Suppressor macrophage (primary cell): ENCODE measurements at places on chromosomes 5 and 9.

DNA sequence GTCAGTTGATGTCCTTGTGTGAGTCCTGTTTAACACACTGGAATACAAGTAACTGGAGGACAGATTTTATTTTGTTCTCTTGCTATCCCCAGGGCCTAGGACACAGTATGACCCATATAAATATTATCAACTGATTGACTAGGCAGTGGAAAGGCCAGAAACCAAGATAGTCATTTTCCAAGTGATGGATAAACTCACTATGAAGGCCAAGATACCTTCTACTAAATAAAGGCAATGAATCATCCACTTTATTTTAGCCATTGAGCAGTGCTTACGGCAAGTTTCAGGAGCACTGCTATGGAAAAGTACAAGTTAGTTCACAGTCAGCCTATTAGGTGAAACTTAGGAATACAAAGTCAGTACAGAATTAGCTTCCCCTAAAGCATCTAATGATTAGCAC, 153.2 kb downstream of the SEMA5A start:
- DNase-seq, result no peak

GRCh38 chr5:98602534-98603112, 170.8 kb upstream of the RGMB start:
- DNase-seq, result no peak

- DNase-seq, result no peak
These were observed 106.8 kb upstream of the FBN2 start for GRCh38 chr5:128644863-128645262.

DNA sequence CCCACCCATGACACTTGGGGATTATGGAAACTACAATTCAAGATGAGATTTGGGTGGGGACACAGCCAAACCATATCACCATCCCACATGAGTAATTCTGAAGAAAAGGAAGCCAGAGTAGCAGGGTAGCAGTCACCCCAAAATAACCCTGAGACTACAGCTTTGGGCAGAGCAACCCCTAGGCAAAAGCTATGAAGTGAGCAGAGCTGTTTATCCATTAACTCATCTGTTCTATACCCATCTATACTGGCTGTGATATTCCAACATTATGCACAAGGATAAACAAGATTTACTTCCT, 12.3 kb upstream of the REEP5 start:
- no peak for DNase-seq

DNA sequence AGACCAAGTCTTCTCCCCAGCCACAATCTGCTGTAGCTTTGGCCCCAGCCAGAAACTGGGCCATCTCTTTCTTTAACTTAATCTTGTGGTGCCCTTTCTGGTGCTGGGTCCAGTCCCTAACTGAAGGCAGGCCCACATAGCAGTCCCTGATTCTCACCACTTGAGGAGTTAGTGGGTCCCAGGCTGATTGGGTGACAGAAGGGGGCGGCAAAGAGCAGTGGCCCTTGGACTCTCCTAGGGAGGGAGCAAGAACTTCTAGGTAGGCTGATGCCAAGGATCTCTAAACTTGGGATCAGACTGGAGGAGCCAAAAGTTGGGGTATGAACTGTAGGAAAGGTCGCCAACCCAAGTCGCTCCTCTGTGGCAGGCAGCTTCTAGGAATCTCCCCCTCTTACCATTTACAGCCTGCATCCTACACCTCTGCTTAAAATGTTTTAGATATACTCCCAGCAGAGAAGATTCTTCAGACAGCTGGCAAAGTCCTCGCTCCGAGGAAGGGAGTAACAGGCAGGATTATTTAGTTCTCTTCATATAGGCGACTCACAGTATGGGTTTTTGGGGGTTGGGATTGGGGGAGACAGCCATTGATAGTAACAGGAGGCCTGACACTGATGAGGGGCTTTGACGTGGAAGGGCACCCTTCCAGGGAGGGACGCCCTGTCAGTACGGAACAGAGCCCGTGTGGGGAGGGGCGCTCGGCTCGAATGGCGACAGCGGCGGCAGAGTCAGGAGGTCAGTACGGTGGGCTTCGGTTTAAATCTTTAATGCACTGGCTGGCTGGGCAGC, 2.0 kb upstream of the CCL27 start:
- peak; percentile 86 for DNase-seq

GRCh38 chr9:91837981-91838731, 111.9 kb downstream of the ROR2 start:
- DNase-seq, result no peak

GRCh38 chr5:158995694-158996173, 104.0 kb downstream of the EBF1 start:
- DNase-seq, result no peak

- DNase-seq, result peak; percentile 57
These were observed 20.2 kb downstream of the DAB2IP start for GRCh38 chr9:121671612-121672155.

DNA sequence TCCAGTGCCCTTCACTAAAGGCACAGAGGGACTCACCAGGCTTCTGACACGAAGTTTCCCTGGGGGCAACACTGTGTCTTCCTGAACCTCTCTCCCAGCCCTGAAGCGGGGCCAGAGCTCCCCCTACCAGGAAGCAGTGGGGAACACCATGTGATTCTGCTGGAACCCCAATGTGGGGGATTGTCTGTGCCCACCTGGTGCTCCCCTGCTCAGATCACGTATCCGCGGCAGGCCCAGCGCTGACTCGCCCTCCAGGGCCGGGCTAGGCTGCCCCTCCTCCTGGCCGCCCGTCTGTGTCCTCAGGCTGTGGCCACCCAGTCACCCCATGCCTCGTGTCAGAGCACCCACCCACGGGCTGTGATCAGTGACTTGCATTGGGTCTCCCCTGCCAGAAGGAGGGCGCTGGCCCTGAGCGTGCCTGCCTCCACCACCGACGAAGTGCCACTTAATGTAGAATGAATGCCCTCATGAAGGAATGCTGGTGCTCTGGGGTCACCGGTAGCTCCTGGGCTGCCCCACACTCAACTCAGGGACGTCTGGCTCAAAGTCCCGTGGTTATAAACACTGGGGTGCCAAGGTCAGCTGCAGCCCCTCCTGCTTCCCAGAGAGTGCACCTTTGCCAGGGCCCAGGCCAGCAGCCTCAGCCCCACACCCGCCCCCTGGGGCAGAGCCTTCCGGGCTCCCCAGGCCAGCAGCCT, 22.1 kb downstream of the SARDH start:
- DNase-seq, result no peak

DNA sequence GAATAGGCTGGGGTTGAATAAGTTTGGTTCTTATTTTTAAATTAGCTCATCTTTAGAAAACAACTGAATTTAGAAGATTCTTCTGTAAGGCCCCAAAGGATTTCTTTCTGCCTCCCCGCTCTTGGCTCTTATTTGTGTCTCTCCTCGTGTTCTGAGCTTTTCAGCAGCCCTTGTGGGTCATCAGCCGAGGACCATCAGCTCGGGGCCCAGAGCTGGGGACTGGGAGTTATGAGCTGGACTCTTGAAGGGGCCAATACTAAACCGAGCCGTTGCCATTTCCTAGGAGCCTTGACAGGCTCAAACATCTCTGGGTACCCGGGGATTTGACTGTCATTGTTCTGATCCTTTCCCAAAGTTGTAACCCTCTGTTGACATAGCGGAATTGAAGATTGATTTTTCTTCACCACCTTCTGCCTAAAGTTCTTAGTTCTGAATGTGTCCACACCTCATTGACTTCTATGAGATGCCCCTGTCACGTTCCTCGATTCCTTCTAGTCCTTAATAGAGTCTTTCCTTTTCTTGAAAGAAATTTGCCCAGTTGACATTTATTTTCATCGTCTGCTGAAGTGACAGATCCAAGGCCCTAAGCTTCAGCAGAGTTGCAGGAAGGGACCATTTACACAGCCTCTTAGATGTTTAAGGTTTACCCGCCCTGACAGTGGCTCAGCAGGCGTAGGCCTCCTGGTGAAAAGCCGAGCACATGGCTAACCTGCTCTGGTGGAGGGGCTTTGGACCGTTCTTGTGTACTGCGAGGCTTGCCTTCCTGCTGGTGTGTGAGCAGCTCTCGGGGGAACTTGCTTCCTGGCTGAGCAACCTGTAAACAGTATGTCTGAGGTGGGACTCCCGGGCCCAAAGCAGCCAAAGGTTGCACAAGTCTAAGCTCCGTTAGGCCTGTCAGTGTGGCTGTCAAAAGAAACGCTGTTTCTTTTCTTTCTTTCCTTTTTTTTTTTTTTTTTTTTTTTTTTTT, 24.0 kb downstream of the ABL1 start:
- DNase-seq, result no peak

GRCh38 chr5:156474251-156474650, 147.3 kb downstream of the SGCD start:
- no peak for DNase-seq

- no peak for DNase-seq
These were observed 473.1 kb downstream of the NR2F1-AS1 start for GRCh38 chr5:93107805-93108520.

GRCh38 chr9:95239071-95239470, 78.4 kb downstream of the FANCC start:
- DNase-seq, result no peak

DNA sequence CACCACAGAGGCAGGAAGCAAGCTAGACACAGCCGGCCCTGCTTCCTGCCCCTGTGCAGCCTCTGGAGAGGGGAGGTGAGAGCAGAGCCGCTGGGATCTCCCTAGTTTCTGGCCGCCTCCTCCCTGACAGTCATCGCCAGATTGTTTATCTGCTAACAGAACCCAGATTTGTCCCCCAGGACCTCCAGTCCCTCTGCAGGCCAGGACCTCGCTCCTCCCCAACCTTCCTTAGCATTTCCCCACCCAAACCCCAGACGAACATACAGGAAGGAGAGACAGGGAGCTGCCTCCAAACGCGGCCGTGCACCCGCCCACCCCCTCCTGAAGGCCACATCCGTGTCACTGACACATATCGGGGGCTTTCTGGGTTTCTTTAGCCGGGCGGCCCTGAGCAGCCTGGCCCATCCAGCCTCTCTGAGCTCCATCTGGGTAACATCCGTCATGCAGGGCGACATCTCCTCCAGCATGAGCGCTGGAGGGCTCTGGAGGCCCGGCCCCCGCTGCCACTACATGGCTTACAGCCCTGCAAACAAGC, 47.5 kb downstream of the DBH start:
- no peak for DNase-seq

GRCh38 chr5:6632324-6632887, 438 bp downstream of the NSUN2 start:
- peak; percentile 31 for DNase-seq

GRCh38 chr9:125631391-125632085, 75.5 kb downstream of the MAPKAP1 start:
- DNase-seq, result peak; percentile 66

DNA sequence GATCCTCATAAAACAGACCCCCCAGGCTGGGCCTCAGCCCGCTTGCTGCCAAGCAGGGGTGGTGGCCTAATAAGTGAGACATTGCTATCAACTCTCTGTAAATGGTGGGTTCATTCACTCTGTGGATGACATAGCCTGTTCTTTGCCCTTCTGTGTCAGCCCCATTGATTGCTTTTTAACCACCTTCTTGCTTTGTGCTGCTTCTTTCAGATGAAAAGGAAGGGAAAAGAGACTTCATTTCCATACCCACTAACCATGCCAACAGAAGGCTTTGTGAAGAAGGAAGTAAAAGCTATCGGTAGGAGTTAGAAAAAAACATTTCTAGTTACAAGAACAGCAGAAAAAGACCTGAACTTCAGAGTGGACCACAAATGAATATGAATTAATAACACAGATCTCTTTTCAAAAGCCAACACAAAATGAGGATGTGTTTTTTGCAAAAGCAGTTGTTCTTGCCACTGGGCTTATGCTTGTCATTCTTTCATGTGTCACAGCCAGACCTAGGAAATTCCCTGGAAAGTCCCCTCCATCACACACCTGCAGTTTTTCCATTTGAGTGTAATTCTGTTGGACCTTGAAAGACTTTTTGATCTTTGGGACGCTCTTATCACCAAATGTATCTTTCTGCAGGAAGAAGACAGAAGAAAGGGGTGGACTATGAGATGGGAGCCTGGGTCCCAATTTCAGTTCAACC, 507.7 kb downstream of the CCDC171 start:
- DNase-seq, result no peak

- no peak for DNase-seq
These were observed 144.9 kb downstream of the ALDH1A1 start for GRCh38 chr9:72807765-72808445.

DNA sequence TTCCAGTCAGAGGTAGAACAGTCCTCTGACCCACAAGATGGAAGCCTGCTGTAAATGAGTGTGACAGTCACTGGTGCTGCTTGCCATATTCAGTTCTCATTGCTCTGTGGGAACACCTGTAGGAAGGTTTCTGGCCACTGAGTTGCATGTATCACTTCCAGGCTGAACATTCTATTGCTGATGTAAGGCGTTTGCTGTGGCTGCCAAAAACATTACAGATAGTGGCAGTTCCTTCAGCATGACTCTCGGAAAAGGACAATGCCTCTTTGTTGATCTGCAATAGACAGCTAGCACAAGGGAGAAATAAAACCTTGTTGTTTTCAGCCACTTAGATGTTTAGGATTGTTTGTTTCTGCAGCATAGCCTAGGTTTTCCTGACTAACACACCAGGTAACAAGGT, 217.2 kb downstream of the AGTPBP1 start:
- no peak for DNase-seq

DNA sequence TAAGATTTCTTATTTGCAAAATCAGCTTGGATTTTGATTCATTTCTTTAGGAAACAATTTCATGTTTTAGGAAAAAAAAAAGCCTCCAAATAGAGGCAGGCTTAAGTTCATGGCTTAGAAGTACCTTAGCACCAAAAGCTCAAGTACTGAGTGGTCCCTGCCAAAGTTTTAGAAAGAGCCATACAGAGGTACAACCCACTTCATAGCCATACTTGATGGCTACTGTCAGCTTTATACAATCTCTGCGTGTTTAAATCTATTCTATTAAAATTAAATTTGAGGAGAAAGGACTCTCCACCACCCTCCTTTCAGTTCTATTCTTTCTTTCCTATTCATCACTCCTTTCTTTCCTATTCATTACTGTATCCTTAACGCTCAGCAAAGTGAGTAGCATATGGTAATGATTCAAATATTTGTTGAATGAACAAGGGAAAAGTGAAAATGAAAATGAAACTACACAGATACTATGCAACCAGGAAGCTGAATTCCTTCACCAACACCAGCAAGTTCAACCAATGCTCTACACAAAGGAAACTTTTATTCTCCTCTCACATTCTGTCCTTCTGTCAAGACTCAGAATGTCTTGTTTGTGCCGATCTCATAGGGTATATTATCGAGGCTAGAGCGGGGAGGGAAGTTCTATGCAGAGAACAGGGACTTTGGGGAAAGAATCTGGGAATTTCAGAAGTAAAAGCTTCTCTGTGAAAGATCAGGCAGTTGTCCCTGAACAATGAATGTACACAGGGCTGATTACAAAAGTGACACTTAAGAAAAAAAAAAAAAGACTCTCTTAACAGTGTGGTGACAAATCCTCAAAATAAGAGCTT, 138.6 kb upstream of the SPEF2 start:
- no peak for DNase-seq

- no peak for DNase-seq
These were observed 17.2 kb downstream of the OR2S2 start for GRCh38 chr9:35940458-35941407.
